ENCODE measurements at places on chromosomes 2 and 18. TPM values are rescaled to one million over a fixed set of nuclear protein-coding genes. Genes with fewer than 3 reads are reported as not detected.

The FAM237A gene
- not detected for total RNA-seq

The COPS8 gene
- total RNA-seq = 54.2 TPM

DNA sequence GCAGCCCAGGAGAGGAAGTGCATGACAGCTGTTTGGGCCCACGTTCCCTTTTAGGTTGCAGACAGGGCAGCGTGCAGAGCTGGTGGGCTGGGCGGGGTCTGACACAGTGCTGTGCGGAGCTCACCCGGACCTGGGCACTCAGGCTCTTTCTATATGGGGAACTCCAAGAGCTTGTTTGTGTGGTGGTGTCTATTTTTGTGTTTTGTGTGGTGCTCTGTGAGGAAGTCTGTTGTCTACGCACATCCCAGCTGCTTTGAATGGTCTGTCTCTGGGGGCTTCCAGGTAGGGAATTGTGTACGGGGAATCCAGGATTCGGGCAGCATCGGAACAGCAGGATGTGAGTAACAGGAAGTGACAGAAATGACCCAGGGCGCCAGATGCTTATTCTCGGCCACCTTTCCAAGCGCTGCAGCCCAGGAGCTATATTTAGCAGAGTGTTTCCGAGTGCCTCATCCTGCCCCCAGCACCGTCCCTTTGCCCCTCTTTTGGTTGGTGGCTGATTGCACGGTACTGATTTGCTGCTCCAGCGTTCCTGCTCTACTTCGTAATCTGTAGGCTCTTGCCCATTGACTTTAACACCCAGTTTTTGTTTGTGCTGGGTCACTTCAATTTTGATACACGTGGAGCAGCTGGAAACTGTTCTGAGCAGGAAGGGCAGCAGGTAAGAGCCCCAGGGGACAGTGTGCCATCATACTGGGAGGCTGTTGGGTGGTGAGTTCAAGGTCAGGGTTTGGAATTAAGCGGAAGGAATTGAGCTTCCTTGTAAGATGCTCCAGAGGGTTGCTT is 64.7 kb downstream of the DGKD start:
- DNase-seq = peak; percentile 85

DNA sequence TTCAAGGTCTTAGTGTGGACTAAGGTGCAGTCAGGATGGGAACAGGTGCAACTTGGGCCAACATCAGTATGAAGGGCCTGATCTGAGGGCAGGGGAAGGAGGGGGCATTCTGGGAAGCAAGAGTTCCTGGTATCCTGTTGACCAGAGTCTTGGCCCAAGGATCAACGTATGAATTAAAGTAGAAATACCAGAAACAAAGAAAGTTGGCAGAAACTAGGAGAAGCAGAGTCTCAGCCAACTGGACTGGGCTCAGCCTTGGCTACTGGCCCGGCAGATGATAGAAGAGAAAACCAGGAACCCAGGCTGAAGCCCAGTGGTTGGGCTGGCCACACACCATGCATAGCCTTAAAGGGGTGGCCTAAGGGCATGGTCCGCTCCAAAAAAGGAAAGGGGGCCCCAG is 2.3 kb downstream of the CETN1 start:
- DNase-seq = no peak

- DNase-seq = no peak
Measured at GRCh38 chr2:234981197-234982095, 29.6 kb downstream of the SH3BP4 start.

- DNase-seq = no peak
Measured at GRCh38 chr2:45575881-45576280, 35.2 kb downstream of the SRBD1 start.

GRCh38 chr2:173402405-173402974 is 47.8 kb downstream of the CDCA7 start:
- peak; percentile 84 for DNase-seq

DNA sequence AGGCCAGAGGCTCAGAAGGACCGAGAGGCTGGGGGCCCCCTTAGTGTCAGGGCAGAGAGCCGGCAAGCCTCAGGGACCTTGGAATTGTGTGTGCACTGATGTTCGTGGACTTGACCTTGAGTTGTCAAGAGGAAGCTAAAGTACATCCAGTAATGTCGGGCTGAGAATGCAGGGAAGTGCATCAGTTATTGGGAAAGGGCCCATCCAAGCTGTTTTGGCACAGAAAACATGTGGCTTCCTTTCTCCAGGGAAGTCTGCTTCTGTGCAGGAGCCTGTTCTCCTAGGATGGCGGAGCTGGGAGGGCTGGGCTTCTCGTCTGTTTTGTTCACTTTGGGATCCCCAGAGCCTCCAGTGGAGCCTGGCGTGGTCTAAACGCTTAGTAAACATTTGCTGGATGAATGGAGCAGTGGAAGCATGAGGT is 23.7 kb downstream of the ATOH8 start:
- DNase-seq = no peak

- no peak for DNase-seq
Measured at GRCh38 chr2:7904319-7904718, 777.5 kb upstream of the ID2 start.

DNA sequence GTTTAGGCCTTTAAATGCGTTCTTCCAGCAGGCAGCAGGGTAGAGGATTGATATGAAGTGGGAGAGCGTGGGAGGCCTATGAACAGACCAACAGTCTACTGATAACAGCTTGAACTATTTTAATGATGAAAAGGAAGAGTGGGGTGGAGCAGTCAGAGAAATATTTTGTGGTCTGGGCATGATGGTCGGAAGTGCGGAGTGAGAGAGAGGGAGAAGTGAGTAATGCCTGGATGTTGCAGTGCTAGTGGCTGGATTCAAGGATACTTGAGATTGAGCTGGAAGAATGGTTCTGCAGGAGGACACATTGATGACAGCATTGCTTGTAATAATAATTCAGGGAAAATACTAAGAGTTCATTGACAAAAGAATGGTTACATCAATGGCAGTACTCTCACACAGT is 151.0 kb upstream of the DAPL1 start:
- no peak for DNase-seq

DNA sequence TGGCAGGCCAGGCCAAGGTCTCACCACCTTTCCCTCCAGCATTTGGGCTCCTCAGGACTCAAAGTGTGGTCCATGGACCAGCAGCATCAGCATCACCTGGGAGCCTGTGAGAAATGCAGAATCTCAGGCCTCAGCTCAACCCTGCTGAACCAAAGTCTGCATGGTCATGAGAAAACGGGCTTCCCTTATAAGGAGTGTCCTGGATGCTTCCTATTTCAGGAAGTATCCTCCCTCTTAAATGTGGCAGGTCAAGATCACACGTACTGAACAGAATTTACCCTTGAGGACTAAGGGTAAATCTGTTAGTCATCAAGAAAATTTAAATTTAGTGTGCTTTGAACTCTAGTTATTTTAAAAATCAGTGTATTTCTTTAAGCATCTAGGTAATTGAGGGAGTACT is 11.8 kb downstream of the CD8A start:
- DNase-seq = no peak

DNA sequence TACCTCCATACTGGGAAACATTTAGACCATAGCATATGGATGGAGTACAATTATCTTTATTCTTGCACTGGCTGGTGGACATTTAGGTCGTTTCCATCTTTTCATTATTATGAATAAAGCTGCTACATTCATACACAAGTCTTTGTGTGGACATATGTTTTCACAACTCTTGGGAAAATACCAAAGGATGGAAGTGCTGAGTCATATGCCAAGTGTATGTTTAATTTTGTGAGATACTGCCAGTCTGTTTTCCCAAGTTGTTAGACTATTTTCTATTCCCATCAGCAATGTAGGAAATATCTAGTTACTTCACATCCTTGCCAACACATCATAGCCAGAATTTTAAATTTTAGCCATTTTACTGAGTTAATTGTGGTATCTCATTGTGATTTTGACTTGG is 91.5 kb downstream of the GALNT13 start:
- DNase-seq = no peak

DNA sequence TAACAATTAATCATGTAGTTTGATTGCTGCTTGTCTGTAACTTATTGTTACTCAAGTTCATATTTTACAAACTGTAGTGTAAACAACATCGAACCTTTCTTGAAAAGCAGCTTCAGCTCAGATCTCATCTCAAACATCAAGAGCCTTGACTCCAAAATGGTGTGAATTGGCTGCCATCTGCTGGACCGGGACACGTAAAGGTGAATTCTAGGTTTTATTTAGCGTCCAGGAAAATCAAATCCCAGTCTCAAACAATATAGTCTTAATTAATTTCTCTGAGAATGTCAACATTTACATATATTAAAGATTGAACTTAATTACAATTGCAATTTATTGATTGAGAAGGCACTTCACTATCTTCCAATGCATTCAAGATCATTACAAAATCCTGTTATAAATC is 453.0 kb downstream of the GALR1 start:
- peak; percentile 16 for DNase-seq

DNA sequence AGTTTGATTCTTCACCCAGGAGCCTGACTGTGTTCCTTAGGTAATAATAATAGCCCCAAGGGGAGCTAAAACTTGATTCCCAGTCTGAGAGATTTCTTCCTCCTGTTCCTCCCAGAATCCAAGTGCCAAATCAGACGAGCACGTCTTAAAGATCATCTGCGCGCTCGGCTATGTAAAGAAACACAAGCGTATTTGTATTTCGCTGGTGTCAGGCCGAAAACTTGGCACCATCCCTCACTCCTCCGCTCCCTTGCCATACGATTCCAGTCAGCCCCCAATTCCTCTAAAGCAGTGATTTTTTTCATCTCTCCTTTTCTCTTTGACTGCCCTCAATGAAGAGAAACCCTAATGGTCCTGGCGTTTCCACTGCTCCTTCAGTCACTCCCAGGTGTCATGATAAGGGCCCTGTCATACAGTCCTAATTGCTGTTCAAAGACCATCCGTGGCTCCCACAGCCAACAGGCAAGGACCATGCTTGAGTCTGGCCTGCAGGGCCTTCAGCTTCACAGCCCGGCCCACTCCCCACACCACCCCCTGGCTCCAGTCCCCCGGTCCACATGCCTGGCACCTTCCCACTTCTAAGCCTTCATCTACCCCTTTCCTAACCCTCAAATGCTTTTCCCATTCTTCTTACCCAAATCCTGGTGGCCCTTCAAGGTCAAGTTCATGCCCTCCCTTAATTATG is 130.8 kb upstream of the ID2 start:
- DNase-seq = no peak

GRCh38 chr2:242032780-242033656 is 163.5 kb downstream of the RTP5 start:
- no peak for DNase-seq

The AFF3 gene
- total RNA-seq = 3.1 TPM

- no peak for DNase-seq
Measured at GRCh38 chr18:32891797-32892196, 119.0 kb upstream of the KLHL14 start.

The DDX18 gene
- 156 TPM for total RNA-seq

DNA sequence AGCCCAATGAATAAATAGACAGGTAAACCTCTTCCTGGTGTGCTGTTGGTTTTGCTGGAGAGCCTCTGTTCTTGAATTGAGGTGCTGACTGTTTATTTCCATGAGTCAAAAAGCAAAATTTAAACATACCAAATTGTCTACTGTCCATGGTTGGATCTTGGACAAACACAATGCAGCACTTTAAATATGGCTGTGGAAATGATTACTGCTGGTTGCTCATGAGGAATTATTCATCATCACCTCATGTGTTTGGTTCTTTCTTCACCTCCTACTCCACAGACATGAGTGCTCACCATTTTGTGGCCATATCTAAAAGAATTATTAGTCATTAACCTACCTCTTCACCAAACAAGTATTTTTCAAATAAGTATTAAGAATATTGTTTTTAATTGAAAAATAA is 85.3 kb upstream of the GALNT5 start:
- no peak for DNase-seq

GRCh38 chr18:335733-336132 is 67.9 kb upstream of the THOC1 start:
- DNase-seq = no peak

The LRP1B gene
- total RNA-seq = not detected
